Thoracic aorta (tissue), 2 donors: ENCODE measurements at places on chromosomes 1 and 21.

GRCh38 chr21:28938726-28939125 is 54.0 kb downstream of the LTN1 start:
- no peak for DNase-seq

GRCh38 chr1:8091691-8092090 is 65.6 kb upstream of the ERRFI1 start:
- DNase-seq: no peak

DNA sequence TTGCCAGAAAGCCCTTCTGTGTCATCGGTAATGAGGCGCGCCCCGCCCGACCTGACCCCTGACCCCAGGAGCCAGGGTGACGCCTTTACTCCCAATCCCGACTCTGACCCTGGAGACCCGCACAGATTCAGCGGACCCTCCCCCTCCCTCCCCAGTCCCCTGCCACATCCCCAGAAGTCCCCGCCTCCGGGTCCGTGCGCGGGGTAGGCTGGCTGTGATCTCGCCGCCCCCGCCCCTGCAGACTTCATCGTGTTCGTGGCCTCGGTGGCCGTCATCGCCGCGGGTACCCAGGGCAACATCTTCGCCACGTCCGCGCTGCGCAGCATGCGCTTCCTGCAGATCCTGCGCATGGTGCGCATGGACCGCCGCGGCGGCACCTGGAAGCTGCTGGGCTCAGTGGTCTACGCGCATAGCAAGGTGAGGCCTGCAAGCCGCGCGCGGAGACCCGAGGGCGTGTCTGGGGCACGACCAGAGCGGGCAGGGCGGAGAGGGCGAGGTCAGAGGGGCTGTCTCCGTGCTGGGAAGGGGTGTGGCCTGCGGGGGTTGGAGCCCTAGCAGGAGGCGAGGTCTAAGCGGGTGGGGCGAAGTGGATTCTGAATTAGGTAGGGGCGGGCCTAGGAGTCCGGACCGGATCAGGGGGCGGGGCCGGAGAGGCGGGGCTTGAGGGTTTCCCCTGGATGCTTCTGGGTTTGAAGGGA is 34.8 kb downstream of the KCNQ4 start:
- DNase-seq: no peak

DNA sequence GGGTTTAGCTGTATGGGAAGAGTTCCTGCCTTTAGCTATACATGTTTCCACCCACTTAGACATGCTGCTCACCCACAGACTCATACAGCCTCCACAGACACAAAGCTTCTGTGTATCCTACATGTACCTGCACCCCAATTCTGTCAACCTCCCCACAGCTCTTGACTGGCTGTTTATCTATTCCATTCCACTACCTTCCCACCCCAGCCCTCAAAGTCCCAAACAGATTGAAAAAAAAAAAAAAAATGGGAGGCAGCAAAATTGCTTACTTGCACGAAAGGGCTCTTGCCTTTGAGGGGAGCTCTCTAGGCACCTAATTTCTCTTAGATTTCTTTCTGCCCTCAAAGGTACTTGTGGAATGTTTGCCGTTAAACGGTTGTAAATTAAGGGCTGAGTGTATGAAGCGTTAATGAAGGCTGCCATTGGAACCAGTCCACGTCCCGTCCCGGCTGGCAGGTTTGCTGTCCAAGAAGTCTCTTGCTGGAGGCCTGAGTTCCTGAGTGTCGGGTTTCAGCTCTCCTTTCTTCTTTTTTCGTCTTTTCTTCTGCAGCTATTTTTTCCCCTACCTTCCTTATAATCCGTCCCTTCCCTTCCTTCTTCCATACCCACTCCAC is 43.6 kb downstream of the PBX1 start:
- no peak for DNase-seq

DNA sequence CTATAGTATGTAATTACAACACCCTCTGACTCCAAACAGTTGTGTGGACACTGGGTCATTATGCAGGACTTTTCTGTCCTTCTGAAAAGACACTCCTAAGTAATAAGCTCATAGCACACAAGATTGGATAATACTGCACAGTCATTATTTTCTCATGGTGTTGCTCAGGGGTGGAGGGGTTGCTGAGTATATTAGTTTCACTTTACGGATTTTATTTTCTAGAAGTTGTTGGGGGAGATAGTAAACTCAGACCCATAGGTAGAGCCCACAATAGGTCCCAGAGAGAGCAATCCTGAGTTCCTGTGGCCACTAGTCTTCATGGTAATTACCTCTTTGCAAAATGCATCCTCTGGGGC is 53.4 kb downstream of the DUSP10 start:
- no peak for DNase-seq

DNA sequence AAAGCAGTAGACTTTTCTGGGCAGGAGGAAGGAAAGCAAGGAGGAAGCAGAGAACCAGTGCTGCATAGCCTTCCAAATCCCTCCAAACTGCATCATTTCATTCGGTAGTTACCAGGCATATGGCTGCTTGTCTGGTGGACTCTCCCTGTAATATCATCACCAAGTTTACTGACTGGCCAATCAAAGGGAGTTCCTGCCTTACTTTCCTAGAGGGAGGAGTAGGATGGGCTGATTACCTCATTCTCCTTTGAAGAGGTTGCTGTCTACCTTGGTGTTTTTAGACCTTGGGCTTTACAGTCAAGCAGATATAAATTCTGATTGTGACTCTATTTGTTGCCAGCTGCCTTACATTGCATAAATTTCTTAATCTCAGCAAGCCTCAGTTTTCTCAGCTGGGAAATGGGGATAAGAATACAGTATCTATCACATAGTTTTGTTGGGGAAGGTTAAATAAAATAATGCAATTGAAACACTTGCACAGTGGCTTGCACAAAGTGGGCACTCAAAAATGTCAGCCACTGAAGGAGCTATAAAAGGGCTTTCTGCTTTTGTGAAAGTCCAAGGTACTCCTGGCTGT is 297.3 kb upstream of the PROX1 start:
- no peak for DNase-seq

GRCh38 chr1:15148475-15148874 is 5.1 kb upstream of the TMEM51 start:
- no peak for DNase-seq

- DNase-seq: no peak
Observed at GRCh38 chr1:5492846-5493245, 499.4 kb downstream of the NPHP4 start.

DNA sequence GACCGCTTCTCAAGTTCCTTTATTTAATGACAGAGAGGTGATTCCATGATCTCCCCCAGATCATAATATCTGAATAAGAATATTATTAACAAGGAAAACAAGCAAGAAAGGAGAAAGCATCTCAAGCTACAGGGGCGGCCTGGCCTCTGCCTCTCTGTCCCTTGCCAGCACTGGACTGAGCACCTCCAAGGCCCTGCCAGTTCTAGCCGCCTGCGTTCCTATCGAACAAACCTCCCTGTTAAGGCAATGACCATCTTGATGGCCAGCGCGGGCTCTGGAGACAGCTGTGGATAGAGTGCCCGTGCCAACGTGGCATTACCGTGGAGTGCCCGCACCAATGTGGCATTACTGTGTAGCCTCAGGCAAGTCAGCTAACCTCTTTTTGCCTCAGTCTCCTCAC is 84.8 kb downstream of the NPHP4 start:
- no peak for DNase-seq

DNA sequence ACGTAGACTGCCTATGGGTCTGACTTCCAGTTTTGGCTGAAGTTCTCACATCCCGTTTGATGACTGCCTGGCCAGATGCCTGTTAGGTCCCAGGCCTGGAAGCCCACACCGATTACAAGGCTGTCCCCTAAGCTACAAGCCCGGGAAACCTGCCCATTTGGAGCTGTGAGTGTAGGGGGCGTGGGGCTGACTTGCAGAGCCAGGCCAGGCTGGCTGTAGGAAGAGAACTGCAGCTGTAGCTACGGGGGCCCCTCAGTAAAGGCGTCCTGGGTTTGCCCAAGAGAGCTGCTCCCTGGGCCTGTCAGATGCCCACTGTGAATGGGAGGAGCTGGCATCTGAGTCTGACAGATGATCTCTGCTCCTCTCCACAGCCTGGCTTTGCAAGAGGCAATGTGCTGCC is 199.7 kb downstream of the CAMTA1 start:
- DNase-seq: no peak

DNA sequence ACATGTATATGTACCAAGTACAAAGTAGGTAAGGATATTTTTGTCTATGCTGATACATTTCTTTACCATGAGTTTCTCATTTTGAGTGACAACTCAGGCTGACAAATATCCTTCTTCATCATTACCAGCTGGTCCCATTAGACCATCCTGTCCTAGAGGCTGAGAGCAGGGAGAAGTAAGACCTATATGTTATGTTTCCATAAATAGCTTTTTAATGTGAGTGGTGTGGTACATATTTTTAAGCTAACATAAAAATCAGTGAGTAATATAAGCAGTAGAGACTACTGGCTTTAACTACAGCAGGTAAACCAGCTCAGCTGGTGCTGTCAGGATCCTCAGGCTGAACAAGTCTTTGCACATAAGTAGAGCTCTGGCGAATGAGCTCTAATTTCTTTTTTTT is 62.4 kb downstream of the CLEC20A start:
- DNase-seq: no peak

DNA sequence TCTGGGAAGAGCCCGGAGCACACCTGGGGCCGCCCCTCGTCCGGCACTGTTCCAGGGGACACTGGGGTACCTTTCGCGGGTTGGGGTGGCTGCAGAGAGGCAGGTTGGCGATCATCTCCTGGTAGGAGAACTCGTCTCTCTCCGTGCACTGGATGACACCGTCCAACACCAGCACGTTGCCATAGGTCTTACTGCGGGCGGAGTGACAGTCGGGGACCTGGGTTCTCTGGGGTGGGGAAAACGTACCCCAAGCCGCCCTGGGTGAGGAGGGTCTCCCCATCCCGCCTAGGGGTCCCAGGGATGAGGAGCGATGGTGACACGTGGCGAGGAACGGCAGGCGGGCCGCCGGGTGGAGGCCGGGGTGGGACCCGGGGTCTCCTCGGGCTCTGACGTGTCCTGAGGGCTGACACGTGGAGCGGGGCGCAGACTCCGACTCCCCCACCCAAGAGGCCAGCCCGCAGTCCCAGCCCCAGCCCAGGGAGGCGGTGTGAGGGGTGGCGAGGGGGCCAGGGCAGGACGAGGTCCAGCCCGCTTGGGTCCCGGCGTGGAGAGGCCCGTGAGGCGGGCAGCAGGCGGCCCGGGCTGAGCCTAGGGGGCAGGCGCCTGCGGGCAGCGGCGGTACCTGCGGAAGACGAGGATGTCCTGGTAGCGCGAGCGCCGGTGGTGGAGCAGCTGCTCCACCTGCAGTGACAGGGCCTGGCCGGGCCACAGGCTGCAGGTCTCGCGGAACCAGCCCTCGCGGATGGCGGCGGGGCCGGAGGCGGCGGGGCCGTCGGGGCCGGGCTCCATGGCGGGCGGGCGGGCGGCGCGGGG is 457 bp downstream of the SRM start:
- no peak for DNase-seq

GRCh38 chr1:94901841-94902240 is 25.1 kb downstream of the CNN3 start:
- no peak for DNase-seq

DNA sequence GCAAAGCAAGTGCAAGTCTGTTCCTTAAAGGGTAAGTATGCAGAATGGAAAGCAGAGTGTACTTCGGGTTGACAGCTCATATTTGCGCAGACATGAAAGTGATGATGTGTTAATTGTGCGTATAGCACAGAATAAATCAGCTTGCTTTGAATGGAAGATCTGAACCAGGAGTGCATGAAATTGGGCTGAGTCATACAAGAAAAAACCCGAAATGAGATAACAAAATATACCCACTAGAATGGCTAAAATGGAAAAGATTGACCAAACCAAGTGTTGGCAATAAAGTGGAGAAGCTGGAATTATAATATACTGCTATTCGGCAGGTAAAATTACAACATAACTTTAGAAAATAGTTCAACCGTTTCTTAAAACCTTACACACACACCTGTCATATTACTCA is 28.5 kb downstream of the CR1L start:
- no peak for DNase-seq

- DNase-seq: no peak
Observed at GRCh38 chr1:171890131-171890530, 48.8 kb downstream of the DNM3 start.
